ENCODE measurements at places on chromosomes 1 and 21. TPM values are rescaled to one million over a fixed set of nuclear protein-coding genes. Genes with fewer than 3 reads are reported as not detected.

Gene DDR2
- total RNA-seq, result 48.3 TPM

Gene KCNA2
- total RNA-seq, result 1.8 TPM

Gene FLAD1
- 37.9 TPM for total RNA-seq

Gene SLC44A5
- total RNA-seq, result 0.43 TPM

Gene VWA5B1
- total RNA-seq, result 2.1 TPM

Gene ATP5PO
- 157 TPM for total RNA-seq

Gene CELA3B
- total RNA-seq, result 13.7 TPM

DNA sequence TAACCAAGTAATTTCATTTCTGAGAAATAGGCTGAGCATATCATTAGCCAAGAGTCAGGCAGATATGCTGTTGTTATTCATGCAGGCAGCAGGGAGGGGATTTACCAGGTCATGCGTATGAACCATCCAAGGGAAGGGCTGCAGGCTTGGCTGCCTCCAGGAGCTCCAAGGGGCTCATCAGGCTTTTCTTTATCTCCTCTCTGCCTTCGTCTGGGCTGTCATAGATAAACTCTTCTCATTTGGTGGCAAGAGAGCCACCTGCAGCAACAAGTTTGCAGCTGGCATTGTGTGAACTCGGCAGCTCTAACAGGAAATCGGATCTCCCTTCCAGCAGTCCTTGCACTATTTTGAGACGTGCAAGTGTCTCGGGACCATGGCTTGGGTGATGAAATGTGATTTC is 7.5 kb downstream of the CCDC27 start:
- DNase-seq, result no peak

DNA sequence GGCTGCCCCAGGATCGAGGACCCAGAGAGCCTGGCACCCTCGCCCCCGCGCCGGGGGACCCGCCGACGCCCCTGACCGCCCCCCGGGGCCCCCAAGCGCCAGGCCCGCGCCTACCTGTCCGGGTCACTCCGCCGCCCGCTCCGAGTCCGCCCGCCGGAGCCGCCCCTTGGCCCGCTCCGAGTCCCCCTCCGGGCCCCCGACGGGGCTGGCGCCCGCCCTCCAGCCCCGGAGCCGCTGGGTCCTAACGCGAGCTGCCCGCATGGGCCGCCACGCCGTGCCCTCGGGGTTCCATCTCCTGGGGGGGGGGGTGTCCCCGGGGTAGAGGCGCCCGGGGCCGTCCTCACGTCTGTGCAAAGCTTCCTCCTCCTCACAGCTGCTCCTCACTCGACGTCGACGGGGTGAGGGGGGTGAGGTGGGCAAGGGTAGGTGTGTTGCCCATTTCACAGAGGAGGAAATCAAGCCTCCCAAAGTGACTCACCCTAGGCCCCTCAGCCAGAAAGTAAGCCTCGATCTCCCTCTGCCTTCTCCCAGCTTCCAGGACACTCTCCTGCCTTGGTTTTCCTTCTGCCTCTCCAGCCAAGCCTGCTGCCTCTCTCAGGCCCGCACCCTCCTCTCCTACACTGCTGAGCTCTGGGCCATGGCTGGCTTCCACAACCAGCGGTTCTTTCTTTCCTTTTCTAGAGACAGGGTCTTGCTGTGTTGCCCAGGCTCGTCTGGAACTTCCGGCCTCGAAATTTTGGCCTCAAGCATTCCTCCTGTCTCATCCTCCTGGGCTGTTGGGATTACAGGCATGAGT is at the start of gene MFAP2:
Gene MFAP2, minus strand, starts transcription at position 148 of the 796 bp plus-strand sequence. CDS start 2,347 bp downstream, outside the sequence.
- no peak for DNase-seq

DNA sequence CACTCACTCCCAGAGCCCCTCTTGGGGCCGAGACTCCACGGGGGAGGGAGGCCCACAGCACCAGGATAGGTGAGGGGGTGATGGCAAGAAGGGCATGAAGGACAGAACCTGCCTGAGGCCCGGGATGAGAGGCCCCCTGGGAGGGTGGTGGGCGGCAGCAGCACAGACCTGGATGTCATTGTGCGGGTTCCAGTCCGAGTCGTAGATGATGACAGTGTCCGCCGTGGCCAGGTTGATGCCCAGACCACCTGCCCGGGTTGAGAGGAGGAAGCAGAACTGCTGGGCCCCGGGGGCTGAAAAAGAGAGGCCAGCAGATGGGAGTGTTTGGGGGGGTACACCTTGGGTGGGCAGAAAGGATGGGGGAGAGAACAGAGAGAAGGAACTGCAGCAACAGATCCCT is 50.1 kb downstream of the CHD5 start:
- DNase-seq, result no peak

GRCh38 chr1:6033986-6034749 is 11.5 kb upstream of the KCNAB2 start:
- DNase-seq, result no peak

- no peak for DNase-seq
Observed at GRCh38 chr1:234662148-234662547, 52.2 kb upstream of the IRF2BP2 start.

DNA sequence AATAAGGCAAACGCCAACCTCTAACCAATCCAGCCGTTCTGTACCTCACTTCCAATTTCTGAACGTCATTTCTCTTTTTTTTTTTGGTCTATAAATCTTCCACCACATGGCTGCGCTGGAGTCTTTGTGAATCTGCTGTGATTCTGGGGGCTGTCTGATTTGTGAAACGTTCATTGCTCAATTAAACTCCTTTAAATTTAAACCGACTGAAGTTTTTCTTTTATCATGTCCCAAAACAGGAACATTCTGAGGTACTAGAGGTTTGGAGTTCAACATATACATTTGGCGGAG is 65.5 kb upstream of the BACH1 start:
- DNase-seq, result no peak

DNA sequence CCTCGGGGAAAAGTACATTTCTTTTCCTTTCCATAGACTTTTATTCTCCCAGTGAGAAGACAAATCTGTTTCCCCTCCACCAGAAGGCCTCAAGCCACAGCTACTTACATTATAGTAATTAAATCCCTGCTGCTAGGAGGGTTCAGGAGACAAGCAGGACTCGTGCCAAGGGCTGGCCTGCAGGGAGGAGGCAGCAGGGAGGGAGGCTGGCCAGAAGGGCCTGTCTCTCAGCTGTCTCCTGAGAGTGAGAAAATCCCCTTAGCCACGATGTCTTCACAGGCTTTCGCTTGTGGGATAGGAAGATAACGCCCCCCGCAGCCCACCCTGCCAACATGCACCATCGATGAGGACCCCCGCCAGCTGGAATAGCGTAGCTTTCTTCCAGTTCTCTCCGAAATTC is 14.0 kb downstream of the KCNN3 start:
- DNase-seq, result no peak

DNA sequence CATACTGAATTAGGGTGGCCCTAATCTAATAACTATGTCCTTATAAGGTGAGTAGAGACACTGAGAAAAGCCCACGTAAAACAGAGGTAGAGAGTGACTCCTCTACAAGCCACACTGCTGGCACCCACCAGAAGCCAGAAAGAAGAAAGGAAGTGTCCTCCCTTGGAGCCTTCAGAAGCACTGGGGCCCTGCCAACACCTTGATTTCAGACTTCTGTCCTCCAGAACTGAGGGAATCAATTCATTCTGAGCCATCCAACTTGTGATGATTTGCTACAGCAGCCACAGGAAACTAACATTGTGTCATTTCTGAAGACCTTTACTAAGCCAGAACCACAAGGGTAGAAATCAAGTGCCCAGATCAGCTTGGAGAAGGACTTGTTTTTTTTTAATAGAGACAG is 15.0 kb downstream of the GNB1 start:
- no peak for DNase-seq

GRCh38 chr1:21123287-21123948 is 53.3 kb downstream of the EIF4G3 start:
- DNase-seq, result no peak

- DNase-seq, result no peak
Observed at GRCh38 chr1:242402956-242403355, 121.5 kb downstream of the PLD5 start.

GRCh38 chr1:101259744-101260148 is 22.9 kb downstream of the S1PR1 start:
- DNase-seq, result no peak

GRCh38 chr1:111888740-111889376 is 100.6 kb downstream of the KCND3 start:
- no peak for DNase-seq

GRCh38 chr1:63318201-63318979 is 4.0 kb upstream of the FOXD3 start:
- no peak for DNase-seq

DNA sequence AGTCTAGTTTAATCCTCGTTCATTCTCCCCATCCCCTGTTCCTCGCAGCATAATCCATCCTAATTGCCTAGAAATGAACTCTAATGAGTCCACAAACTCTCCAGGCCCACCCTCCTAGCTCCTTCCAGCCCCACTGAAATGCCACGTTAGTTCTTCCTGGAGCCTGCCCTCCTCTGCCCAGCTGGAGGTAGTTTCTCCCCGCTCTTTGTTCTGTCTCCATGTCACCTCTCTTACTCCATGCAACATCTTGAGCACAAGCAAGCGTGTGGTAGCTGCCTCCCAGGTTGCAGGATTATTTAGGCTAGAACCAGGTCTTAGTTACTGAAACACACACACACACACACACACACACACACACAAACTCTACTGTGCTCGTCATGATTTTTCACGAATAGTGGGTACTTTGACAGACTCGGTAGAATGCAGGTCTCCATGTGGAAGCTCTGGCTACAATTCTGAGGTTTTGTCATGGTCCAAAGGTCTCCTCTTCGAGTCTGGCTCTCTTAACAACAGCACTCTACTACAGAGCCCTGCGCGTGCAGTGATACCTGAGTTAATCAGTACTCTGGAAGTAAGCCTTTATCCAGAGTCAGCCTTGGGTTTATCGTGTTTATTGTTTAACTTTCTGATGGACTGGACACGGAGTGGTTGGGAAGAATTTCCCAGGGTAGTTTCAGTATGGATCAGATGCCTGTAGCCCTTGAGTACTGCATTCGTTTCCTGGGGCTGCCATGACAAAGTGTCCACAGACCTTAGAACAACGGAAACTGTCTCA is 27.5 kb downstream of the HUNK start:
- peak; percentile 87 for DNase-seq

DNA sequence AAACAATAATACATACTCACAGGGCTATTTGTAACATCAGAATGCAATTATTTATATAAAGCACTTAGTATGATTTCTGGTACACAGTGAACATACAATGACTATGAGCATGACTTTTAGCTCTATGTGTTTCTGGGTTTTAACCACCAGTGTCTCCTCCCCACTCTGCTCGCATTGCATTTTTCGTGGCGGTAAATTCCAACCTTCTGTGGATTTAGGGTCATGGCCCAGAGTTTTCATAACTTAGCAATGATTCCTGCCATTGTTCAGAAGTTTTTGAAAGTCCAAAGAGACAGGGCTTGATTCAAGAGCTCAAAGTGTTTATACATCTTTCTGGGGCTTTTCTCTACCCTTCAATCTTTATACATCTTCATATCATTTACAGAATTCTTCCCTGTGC is 191.3 kb downstream of the BACH1 start:
- no peak for DNase-seq

DNA sequence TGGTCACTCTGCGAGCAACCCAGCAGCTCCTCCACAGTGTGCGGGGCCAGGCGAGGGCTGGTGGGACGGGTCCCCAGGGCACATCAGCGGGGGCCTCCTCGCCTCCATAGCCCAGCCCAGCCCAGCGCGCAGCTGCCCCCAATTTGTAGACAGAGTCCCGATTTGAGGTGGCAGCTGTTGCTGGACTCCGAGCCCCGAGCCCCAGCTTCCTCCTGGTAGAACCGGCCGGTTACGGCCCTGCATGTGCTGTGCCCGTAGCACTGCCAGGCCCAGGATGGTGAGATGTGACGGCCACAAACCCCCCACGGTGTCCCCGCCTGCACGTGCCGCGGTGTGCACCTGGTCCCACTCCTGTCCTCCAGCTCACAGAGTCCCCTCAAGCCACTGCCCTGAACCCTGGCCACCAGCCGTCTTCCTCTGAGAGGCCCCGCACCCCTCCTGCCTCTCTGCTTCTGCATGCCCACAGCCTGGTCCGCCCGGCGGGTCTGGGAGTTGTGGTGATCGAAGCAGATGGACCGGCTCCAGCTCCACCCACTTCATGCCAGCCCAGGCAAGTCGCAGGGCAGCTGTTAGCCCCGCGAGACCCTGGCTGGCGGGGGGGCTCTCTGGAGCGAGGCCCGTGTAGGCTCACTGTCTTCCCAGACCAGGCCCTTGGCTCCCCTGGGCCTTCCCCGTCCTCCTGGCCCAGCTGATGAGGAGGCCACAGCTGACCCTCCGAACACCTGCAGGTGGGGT is 55.5 kb downstream of the MORN1 start:
- DNase-seq, result no peak

GRCh38 chr1:245310571-245311531 is 156.1 kb downstream of the KIF26B start:
- no peak for DNase-seq
